ENCODE measurements at places on chromosomes 1 and 21. TPM values are rescaled to one million over a fixed set of nuclear protein-coding genes. Genes with fewer than 3 reads are reported as not detected.

Gene SPRR1A
- 7.7 TPM for total RNA-seq

Gene ADGRL4
- not detected for total RNA-seq

Gene RUNX3
- total RNA-seq: not detected

Gene SPATA46
- total RNA-seq: not detected

Gene CADM3
- total RNA-seq: not detected

Gene GORAB
- total RNA-seq: 9.4 TPM

Gene INAVA
- 21.3 TPM for total RNA-seq

Gene IRF6
- total RNA-seq: 160 TPM

Gene CRYZL1
- total RNA-seq: 17.2 TPM

Gene RAP1GAP
- 1.0 TPM for total RNA-seq

Gene TMEM200B
- 8.7 TPM for total RNA-seq

Gene FAM43B
- not detected for total RNA-seq

Gene GNPAT
- total RNA-seq: 41.3 TPM

Gene PANK4
- 24.5 TPM for total RNA-seq

Gene GOLT1A
- 0.85 TPM for total RNA-seq

Gene MROH9
- total RNA-seq: not detected

Gene IFT25
- 42.3 TPM for total RNA-seq

Gene GSTM5
- total RNA-seq: not detected

Gene C1orf94
- total RNA-seq: not detected

Gene NUP210L
- total RNA-seq: not detected

Gene TEDDM1
- total RNA-seq: not detected

Gene CYP4X1
- total RNA-seq: not detected

Gene NPPA
- total RNA-seq: not detected

Gene GLMN
- total RNA-seq: 11.8 TPM

Gene ZNF593OS
- not detected for total RNA-seq

Gene CAPN9
- not detected for total RNA-seq

Gene RHBDL2
- 10.6 TPM for total RNA-seq

Gene EFNA3
- 4.1 TPM for total RNA-seq

Gene KCNQ4
- total RNA-seq: not detected

Gene RIIAD1
- not detected for total RNA-seq

Gene CD1E
- total RNA-seq: not detected

Gene ST6GALNAC3
- total RNA-seq: 0.07 TPM

Gene LCE1B
- 0.42 TPM for total RNA-seq

Gene TTC24
- total RNA-seq: not detected

Gene AIRE
- not detected for total RNA-seq

Gene GNAT2
- not detected for total RNA-seq

Gene C1orf116
- total RNA-seq: 76.9 TPM

Gene TMEM50B
- 22.5 TPM for total RNA-seq

Gene PHC2
- total RNA-seq: 98.4 TPM

Gene FAM72D
- 2.7 TPM for total RNA-seq

Gene RRP1B
- total RNA-seq: 42.2 TPM

Measured in foreskin keratinocyte (primary cell).